Esophagus mucosa (tissue), 1 donor: ENCODE measurements at places on chromosomes 7 and 10. TPM values are rescaled to one million over a fixed set of nuclear protein-coding genes. Genes with fewer than 3 reads are reported as not detected.

Gene CRTAC1
- total RNA-seq, result 1.5 TPM

GRCh38 chr10:96912405-96912804, 80.3 kb downstream of the LCOR start:
- ATAC-seq, result no peak

Gene ZNF488
- total RNA-seq, result 0.60 TPM

Gene ZNF365
- 5.2 TPM for total RNA-seq

- peak; percentile 98 for ATAC-seq
Observed at GRCh38 chr7:945556-946255, 8.8 kb downstream of the ADAP1 start.

Gene KLF14
- not detected for total RNA-seq

DNA sequence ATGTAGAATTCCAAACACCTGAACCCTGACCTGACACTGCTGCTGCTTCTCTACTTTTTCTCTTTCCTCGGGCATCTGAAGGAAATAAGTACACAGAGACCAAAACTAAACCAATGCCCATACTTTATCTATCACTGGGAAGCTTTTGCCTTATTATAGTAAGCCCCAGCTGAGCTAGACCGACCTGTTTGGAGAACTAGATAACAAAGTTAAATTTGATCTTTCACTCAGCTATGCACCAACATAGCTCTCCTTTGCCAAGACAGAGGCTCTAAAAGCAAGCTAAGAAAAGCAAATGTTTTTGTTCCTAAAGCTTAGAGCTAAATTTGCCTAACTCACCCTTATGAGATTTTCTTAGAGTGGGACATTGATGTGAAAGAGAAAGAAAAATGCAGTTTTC, 39.1 kb downstream of the NHLRC2 start:
- no peak for ATAC-seq

- no peak for ATAC-seq
Observed at GRCh38 chr10:7417103-7417623, 6.3 kb upstream of the SFMBT2 start.

Gene UMAD1
- 5.3 TPM for total RNA-seq

- ATAC-seq, result no peak
Observed at GRCh38 chr7:151251689-151252560, 3.4 kb upstream of the SMARCD3 start.

GRCh38 chr10:74855027-74855426, 28.6 kb downstream of the KAT6B start:
- ATAC-seq, result no peak

GRCh38 chr7:87552351-87552900, 48.3 kb downstream of the ABCB1 start:
- no peak for ATAC-seq

- no peak for ATAC-seq
Observed at GRCh38 chr10:122306282-122306681, 35.2 kb downstream of the BTBD16 start.

DNA sequence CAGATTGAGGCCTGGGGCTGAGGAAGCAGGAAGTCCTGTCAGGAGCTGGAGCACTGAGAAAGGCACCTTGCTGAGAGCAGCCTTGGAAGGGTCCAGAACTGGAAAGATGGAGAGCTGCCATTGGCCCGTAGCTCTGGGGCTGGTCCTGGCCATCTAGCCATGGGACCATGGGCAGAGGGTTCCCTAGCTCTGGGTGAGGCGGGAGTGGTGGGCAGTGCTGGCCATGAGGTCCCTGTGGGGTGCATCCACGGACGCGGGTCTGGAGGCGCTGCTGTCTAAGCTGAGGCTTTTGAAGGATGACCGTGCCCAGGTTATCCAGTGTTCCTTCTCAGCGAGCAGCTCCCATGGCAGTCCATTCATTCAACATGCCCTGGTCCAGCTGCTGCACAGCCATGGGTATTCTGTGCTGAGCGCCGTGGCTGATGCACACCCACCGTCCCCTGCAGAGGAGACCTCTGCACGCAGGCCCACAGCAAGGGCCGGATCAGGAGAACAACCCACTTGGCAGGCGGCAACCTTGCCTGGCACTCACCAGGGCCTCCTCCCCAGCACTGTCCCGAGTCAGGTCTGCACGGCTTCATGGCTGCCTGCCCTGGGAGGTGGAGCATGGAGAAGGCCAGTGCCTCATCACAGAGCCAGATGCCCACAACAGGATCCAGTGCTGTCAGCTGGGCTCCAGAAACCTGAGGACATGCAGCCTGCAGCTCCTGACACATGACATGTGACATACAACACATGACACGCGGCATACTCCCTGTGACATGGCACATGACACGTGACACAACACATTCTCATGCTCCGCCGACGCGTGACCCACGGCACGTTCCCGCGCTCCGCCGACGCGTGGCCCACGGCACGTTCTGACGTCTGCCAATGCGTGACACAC, 121.9 kb downstream of the INPP5A start:
- ATAC-seq, result no peak

DNA sequence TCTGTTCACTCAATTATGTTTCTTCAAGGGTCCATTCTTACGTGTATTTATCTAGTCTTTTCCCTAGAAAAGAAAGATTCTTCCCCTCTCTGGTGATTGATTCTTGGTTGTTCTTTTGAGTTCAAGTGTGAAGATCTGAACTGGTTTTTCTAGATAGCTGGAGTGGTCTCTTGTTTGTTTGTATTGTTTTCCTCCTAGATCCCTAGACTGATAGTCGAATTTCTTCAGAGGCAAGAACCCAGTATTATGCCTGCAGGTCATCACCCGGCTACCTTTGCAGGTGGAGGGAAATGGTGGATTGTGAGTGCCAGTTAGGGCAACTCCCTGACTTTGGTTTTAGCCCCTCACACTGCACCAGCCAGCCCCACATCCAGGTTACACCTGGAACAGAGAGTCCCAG, 2.2 kb upstream of the RSU1 start:
- ATAC-seq, result no peak

DNA sequence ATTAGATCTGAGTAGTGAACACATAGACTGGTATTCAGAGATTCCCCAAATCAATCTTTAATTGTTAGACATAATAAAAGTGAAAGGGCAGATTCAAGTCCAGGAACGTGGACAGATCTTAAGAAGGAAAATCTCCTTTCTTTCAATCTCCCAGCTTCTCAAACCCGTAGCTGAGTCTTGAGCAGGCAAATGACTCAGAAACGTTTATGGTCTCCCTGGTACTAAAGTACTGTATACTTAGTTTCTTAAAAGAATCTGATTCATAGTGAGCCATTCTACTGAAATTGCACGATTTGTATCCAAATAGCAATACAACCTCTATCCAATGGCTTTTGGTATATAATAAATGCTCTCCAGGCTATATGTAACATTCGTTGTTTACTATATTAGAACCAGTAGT, 140.4 kb upstream of the RHEB start:
- no peak for ATAC-seq

- no peak for ATAC-seq
Observed at GRCh38 chr7:20539201-20539600, 76.3 kb upstream of the ABCB5 start.

- ATAC-seq, result no peak
Observed at GRCh38 chr7:50284296-50284695, 20.2 kb upstream of the IKZF1 start.

Gene HABP2
- 0.04 TPM for total RNA-seq

Gene CFAP46
- 0.64 TPM for total RNA-seq

DNA sequence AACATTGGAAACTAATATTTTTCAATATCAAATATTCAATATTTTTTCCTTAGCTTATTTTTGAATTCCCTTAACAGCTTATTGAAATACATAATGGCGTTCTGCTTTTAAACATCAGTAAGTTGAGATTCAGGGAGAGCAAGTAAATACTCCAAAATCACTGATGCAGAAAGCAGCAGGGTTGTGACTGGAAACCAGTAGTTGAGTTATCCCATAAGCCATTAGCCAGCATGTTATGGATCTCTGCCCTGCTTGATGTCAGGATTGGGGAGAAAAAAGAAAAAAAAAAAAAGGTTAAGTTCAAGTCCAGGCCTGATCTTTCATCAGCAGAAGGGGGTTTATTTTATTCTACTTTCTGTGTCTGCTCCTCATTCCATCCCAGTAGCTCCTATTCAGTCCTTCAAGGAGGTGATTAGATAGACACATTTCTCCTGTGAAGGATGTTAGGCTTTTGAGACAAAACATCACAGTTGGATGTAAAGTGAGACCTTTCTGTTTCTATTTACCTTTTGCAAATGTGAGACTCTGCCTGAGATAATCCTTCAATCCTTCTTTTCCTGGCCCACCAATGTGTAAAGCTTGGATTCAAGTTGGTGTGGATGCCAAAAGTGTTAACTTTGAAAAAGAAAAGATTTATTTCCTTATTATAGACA, 110.9 kb upstream of the HDAC9 start:
- ATAC-seq, result no peak

DNA sequence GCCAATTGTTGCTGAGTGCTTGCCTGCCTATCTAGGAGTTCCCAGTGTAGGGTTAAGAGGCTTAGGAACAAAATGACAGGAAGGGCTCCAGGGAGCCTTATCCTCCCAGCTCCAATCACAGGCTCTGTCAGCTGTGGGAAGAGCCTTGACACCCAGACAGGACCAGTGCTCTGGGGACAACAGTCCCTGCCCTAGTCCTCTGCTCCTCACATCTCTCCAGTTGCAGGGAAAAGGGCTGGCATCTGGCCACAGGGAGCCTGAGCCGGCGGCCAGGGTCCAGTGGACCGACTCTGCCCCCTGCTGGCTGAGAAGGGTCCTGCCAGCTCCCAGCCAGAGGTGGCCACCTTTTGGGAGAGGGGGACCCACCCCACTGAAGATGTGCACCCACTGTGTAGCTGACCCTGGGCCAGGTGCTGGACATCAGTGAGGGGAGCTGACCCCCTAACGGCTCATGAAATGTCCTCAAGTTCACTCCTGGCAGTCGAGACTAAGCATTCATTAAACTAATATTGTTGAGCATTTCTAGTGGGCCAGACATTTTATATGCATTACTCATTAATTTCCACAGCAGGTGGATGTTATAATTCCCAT, 17.6 kb downstream of the DNAJB12 start:
- peak; percentile 38 for ATAC-seq

Gene HGF
- total RNA-seq, result 0.76 TPM
